ENCODE measurements at places on chromosomes 4 and X.

DNA sequence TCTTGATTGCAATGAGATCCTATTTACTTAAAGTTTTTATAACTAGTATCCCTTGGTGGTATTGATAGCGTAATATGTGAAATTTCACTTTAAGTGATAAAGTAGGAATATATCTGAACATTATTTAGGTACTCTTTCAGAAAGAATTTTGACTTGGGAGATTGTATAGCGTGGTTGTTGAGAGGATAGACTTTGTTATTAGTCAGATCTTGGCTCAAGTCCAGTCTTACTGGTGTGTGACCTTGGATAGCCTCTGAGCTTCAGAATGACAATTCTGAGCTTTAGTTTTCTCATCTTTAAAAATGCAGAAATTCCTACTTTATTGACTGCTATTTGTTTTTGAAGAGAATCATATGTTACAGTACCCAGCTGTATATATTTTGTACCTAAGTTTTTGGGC is 32.6 kb downstream of the DCK start:
- no peak for DNase-seq

GRCh38 chr4:140296335-140297220 is 76.9 kb upstream of the SCOC start:
- no peak for DNase-seq

GRCh38 chrX:46587753-46588171 is 14.2 kb downstream of the CHST7 start:
- no peak for DNase-seq

DNA sequence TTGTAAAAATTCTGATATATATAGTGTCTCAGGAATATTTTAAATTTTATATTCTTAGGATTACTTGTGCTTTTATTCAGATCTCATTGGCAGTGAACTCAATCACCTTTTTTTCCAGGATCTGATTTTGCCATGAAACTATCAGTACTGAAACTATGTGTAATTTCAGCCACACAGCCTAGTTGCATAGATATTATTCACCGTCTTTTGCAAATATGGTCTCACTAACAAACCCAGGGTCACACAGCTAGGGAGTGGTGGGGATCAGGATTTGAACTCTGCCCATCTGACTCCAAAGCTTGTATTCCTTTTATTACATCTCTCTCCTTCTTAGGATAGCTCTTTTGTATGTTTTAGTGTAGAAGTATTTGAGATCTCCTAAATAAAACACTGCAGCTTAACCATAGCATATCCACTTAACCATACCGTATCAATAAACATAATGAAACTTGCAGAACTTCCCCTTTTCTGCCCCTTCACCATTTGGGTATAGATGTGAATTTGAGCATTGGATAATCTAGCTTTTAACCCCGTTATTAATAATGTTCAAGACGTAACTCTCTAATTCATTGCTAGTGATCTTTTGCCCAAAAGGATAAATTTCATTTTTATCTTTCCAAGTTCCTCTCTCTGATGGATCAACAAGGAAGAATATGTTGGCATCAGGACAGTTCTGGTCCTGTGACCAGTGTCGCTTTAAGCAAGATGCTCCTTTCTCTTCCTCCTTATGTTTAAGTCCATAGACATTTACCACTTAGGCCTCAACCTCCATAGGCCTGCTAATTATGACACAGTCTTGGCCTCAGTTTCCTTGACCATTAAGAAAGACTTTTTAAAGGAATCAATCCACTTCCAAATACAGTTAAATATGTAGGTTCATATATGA is 74.6 kb downstream of the RAPGEF2 start:
- DNase-seq = no peak

DNA sequence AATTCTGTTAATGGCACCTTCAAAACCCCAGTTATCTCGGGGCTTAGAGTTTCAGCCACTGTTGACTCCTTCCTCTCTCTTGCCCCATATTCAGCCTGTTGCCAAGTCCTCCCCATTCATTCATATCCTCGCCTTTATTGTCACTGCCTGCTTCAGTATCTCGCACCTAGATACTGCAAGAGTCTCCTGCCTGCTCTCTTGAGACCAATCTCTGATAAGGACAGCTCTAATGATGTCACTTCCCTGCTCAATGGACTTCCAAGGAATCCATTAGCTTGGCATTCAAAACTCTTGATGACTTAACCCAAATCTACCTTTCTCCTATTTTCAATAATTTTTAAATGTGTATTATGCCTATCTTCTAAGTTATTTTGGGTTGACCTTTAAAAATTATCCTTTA is 1.1 kb upstream of the UBE2A start:
- DNase-seq = no peak

DNA sequence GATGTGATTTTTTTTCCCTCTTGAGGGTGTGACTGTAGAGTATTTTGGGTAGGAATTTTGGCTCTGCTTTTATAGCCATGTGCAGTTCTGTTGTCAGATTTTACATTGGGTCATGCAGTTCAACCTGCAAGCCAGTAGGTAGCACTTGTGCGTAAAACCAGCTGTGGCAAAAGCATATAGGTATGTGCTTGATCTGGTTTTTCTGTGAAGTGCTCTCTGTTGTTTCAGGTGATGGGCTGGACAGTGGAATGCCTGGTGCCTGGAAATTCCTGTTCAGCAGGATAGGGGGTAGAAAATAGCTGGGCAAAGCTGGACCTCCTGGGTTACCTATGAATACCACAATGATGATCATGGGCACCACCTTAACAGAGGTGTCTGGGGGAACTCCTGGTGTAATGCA is 584.2 kb upstream of the PCDH10 start:
- DNase-seq = no peak

GRCh38 chr4:125891597-125892258 is 577.0 kb downstream of the FAT4 start:
- DNase-seq = no peak

DNA sequence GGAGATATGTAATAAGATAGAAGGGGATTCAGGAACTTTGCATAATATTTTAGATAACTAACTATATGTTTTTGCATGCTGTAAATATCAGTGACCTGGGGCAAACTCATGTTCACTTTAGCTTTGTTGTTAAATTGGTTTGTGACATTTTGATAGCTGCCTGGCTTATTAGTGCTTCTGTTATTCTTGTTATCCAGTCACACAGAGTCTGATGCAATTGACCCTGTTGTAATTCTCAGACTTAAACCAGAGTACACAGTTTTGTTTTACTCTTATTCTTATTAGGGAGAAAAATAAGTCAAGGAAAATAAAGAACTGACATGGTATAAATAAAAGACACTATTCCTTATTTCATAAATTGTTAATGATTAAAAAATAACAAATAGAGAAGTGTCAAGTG is 516.7 kb upstream of the SLIT2 start:
- no peak for DNase-seq

DNA sequence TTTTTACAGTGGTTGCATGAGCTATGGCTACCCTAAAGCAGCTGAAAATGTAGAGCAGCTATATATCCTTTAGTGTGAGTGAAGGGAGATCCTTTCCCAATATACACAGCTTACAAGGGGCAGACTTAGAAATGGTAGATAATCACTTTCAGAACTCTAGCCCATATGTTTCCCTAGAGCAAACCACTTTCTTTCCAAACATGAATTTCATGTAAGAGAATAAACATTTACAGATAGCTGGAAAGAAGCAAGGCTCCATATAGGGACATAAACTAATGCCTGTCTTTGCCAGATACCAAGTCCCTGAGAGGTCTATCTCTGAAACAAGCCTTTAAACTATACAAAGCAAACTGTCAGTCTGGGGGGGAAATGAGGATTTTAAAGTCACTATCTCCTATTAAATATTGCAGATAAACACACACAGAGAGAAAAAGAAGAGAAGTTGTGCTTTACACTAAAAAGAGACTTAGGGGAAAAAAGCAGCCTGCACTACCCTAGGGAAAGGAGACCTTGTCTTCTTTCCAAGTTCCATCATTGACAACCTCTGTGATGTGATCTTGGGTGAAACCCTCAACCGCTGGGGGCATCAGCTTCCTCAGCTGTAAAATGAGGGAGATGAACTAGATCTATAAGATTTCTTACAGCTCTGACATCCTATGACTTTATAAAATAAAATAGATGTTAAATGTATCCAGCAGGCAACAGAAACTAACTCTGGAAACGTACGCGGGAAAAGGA is 73.6 kb downstream of the TMEM156 start:
- DNase-seq = no peak

DNA sequence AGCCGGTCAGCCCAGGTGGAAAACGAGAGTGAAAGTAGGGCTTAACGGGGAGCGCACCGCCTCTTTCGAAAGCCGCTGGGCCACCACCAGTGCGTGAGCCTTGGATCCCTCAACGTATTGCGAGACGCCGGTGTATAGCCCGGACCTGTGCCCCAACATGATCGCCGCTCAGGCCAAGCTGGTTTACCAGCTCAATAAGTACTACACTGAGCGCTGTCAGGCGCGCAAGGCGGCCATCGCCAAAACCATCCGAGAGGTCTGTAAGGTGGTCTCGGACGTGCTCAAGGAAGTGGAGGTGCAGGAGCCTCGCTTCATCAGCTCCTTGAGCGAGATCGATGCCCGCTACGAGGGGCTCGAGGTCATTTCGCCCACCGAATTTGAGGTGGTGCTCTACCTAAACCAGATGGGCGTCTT is 929 bp downstream of the MAB21L2 start:
- no peak for DNase-seq

DNA sequence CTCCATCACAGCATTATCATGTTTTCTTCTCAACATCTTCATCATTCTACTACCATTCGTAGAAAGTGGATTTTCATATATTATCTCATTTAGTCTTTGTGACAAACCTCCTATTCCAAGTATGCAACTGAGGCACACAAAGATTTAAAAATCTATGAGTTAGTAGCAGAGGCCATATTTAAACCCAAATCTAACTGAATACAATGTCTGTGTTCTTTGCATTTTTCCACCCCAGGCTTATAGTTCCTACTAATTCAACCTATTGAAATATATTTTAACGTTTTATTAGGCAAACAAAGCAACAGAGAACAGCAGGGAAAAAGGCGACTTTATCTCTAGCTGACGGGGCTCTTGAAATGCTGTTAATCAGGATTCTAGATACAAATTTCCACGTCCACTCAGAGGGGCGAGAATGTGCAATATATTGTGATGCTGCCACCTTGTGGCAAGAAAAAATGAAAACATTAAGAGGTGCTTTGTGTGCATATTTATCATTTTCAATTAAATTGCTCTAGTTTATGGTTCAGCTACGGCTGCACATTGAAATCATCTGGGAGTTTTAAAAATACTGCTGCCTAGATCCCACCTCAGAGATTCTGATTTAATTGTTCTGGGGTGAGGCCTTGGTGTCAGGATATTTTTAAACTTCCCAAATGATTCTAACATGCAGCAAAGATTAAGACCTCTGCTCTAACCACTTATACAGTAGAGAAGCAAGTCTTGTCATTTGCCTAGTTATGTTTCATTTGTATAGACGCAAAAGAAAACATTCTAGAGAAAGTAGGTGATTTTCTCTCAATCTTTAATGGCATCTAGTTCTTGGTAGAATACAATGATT is 315.9 kb downstream of the MAPK10 start:
- no peak for DNase-seq

- no peak for DNase-seq
These were observed 26.3 kb downstream of the AFF1 start for GRCh38 chr4:86961116-86961515.

- DNase-seq = no peak
These were observed 60.3 kb downstream of the SH3KBP1 start for GRCh38 chrX:19827088-19827487.
